Ovary (tissue), 10 donors: ENCODE measurements at places on chromosomes 2 and 18. TPM values are rescaled to one million over a fixed set of nuclear protein-coding genes. Genes with fewer than 3 reads are reported as not detected.

DNA sequence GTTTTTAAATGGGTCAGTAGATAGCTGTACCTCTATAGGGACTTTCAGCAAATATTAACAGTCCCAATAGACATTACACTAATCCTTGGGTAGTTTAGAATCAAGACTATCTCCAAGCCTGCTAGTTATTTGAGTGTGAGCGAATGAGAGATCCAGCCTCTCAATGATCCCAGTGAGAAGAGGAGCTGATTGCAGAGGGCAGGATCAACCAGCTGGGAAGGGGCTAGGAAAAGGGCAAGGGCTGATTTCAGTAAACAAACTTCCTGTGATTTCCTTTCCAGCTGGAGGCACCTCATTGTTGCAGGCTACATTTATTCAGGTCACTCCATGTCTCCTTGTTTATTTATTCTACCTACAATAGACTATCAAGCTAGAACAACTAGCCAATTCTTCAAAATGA lies 84.1 kb upstream of the CTNNA2 start:
- no peak overlapping the region for H3K4me3 ChIP-seq
- H3K27me3 ChIP-seq = no peaks in the 10 kb centered on the region
- no peak overlapping the region for H3K27ac ChIP-seq
- no peaks in the 10 kb centered on the region for H3K36me3 ChIP-seq

GRCh38 chr2:180999274-180999964 lies 19.0 kb downstream of the UBE2E3 start:
- no peaks in the 10 kb centered on the region for H3K36me3 ChIP-seq
- no peaks in the 10 kb centered on the region for H3K4me1 ChIP-seq
- H3K27ac ChIP-seq = no peak overlapping the region
- no peaks in the 10 kb centered on the region for H3K27me3 ChIP-seq

DNA sequence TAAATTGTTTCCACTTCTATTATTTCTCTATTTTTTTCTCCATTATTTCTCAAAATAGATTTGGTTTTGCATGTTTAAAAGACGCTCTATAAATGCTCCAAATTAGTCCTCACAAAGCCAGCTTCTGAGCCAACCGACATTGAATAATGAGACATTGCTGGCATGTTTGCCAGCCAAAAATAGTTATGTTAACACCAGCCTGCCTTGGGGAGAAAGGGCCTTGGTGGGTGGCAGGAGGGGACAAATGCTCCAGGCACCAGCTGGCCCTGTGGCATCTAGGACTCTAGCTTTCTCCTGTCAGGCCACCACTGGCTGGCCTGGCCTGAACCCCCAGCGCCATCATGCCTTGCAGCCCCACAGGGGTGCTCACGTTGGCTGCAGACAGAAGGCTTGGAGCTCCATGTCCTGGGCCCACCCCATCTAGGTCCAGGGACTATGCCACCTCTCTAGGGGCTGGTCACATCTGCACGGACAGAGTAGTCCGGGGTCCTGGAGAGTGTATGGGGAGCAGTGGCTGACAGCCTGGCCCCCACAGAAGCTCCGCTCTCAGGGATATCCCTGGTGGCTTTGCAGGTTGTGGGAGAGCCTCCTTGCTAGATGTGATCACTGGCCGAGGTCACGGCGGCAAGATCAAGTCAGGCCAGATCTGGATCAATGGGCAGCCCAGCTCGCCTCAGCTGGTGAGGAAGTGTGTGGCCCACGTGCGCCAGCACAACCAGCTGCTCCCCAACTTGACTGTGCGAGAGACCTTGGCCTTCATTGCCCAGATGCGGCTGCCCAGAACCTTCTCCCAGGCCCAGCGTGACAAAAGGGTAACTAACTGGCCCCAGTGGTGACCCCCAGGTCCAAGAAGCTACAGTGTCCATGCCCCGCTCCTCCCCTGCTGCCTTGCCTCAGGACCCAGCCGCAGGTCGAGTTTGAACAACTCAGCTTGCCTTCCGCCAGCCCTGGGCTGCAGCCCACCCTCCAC lies 12.5 kb downstream of the ABCG8 start:
- no peaks in the 10 kb centered on the region for H3K4me1 ChIP-seq
- no peak overlapping the region for H3K4me3 ChIP-seq
- H3K27me3 ChIP-seq = no peaks in the 10 kb centered on the region
- H3K27ac ChIP-seq = no peak overlapping the region
- no peaks in the 10 kb centered on the region for H3K36me3 ChIP-seq

DNA sequence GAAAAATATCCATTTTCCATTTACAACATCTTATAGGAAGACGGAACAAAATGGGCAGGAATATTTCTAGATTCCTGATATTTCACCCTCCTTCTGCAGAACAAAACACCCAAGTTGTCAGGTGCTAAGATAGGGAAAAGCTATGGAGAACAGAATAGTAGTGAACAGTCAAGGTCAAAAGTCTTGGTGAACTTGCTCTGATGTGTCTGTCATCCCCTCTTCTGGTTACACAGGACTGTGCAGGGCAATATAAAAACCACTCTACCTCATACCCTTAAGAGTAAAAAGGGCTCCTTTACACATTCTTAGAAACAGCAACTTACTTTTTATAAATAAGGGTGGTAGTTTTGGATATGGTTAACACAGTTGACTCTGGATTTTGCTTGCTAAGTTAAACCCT lies 4.4 kb downstream of the MYL1 start:
- no peaks in the 10 kb centered on the region for H3K27me3 ChIP-seq
- H3K4me3 ChIP-seq = no peak overlapping the region
- H3K4me1 ChIP-seq = no peaks in the 10 kb centered on the region
- DNase-seq = no peak

The CCDC85A gene
- polyA plus RNA-seq = 0.65 TPM

DNA sequence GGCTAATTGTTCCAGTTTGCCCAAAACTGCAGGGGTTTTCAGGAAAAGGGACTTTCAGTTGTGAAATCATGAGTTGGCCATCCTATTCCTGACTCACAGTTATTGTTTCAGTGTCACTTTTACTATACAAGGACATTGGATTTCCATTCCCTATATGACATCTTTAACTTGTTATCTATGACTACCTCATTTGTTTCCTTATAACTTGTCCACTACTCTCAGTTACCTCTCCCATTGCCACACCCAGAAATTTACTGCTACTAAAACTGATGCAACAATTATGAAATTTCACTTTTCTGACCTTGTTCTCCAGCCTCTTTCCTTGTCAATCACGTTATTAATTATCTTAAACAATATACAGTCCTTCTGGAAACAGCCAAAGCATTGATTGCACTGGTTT lies 116.5 kb upstream of the ZNF804A start:
- no peaks in the 10 kb centered on the region for H3K36me3 ChIP-seq
- H3K4me3 ChIP-seq = no peak overlapping the region
- DNase-seq = no peak
- no peak overlapping the region for H3K27ac ChIP-seq

GRCh38 chr18:2960983-2961696 lies 51.8 kb downstream of the LPIN2 start:
- no peaks in the 10 kb centered on the region for H3K36me3 ChIP-seq
- H3K4me1 ChIP-seq = peaks cover 10% of the 10 kb centered on the region
- peak overlapping the region; percentile 2 for H3K27ac ChIP-seq
- no peak overlapping the region for H3K4me3 ChIP-seq
- H3K27me3 ChIP-seq = no peaks in the 10 kb centered on the region

The ZNF804A gene
- polyA plus RNA-seq = 0.07 TPM
